ENCODE measurements at places on chromosomes 5 and 9. TPM values are rescaled to one million over a fixed set of nuclear protein-coding genes. Genes with fewer than 3 reads are reported as not detected.

FAM53C gene
- total RNA-seq = 17.9 TPM

PCDHA13 gene
- total RNA-seq = 0.44 TPM

PNPLA7 gene
- total RNA-seq = 34.3 TPM

CENPH gene
- 1.5 TPM for total RNA-seq

WNT8A gene
- not detected for total RNA-seq

PCDHGB5 gene
- 5.3 TPM for total RNA-seq

TLE4 gene
- total RNA-seq = 16.5 TPM

GOLPH3 gene
- 122 TPM for total RNA-seq

HMGXB3 gene
- total RNA-seq = 23.6 TPM

KCNV2 gene
- not detected for total RNA-seq

Measured in subcutaneous adipose tissue (tissue), 4 donors.